ENCODE measurements at places on chromosomes 7 and 10.
A peak's percentile ranks its signal among the peaks of the same experiment; 100 is the strongest.

GRCh38 chr7:5634107-5634950, 147.1 kb downstream of the RNF216 start:
- H3K4me3 ChIP-seq: no peak overlapping the region
- no peak for DNase-seq
- H3K27ac ChIP-seq: no peak overlapping the region
- H3K4me1 ChIP-seq: peaks cover 38% of the 10 kb centered on the region
- H3K36me3 ChIP-seq: peaks cover 36% of the 10 kb centered on the region
- no peaks in the 10 kb centered on the region for H3K27me3 ChIP-seq

- no peak for DNase-seq
- peaks cover 34% of the 10 kb centered on the region for H3K36me3 ChIP-seq
- no peak overlapping the region for H3K27ac ChIP-seq
- no peak overlapping the region for H3K4me3 ChIP-seq
- H3K4me1 ChIP-seq: peaks cover 26% of the 10 kb centered on the region
Measured at GRCh38 chr10:70137135-70137534, 4.5 kb upstream of the AIFM2 start.

- H3K27ac ChIP-seq: no peak overlapping the region
- H3K4me3 ChIP-seq: no peak overlapping the region
- DNase-seq: no peak
- no peaks in the 10 kb centered on the region for H3K4me1 ChIP-seq
- H3K27me3 ChIP-seq: peaks cover 1% of the 10 kb centered on the region
Measured at GRCh38 chr10:35916791-35917190, 274.7 kb upstream of the FZD8 start.

- no peaks in the 10 kb centered on the region for H3K36me3 ChIP-seq
- H3K27ac ChIP-seq: no peak overlapping the region
- H3K4me1 ChIP-seq: no peaks in the 10 kb centered on the region
- no peak for DNase-seq
Measured at GRCh38 chr7:9890092-9890491, 1083.6 kb upstream of the PHF14 start.

- no peak for DNase-seq
- H3K36me3 ChIP-seq: no peaks in the 10 kb centered on the region
- H3K4me1 ChIP-seq: peaks cover 2% of the 10 kb centered on the region
- no peak overlapping the region for H3K27ac ChIP-seq
Measured at GRCh38 chr7:88243345-88243909, 23.6 kb upstream of the SRI start.

DNA sequence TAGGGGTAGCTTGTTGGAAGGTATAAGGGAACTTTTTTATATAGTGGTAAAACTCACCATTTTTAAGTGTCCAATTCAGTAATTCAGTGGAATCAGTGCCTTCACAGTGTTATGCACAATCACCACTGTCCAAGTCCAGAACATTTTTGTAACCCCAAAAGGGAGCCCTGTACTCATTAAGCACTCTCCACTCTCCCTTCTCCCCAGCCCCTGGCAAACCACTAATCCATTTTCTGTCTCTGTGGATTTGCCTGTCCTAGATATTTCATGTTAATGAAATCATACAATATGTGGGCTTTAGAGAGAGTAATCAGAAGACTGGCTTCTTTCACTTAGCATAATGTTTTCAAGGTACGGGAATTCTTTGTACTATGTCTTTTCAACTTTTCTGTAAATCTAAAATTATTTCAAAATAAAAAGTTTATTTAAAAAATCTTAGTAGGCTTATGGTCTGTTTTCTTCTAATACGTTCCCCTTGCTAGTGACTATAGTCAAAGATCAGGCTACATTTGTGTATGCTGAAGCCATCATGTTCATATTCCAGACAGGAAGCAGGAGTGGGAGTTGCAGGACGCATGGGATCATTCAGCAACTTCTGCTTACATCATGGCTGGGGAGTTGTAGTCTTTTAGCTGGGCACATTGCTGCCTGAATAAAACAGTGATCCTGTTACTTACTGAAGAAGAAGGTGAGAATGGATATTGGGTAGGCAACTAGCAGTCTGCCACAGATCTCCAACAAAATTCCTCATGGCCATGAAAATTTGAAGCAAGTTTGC, 35.4 kb upstream of the TAX1BP1 start:
- H3K4me1 ChIP-seq: no peaks in the 10 kb centered on the region
- DNase-seq: no peak
- no peak overlapping the region for H3K4me3 ChIP-seq
- peaks cover 12% of the 10 kb centered on the region for H3K27me3 ChIP-seq
- H3K36me3 ChIP-seq: no peaks in the 10 kb centered on the region

GRCh38 chr10:124109261-124109660, 15.9 kb upstream of the CHST15 start:
- no peak overlapping the region for H3K4me3 ChIP-seq
- no peak for DNase-seq
- H3K27ac ChIP-seq: no peak overlapping the region
- no peaks in the 10 kb centered on the region for H3K27me3 ChIP-seq
- peaks cover 3% of the 10 kb centered on the region for H3K36me3 ChIP-seq

- H3K4me3 ChIP-seq: no peak overlapping the region
- no peak for DNase-seq
- peaks cover 31% of the 10 kb centered on the region for H3K36me3 ChIP-seq
Measured at GRCh38 chr7:88202278-88202677, 17.6 kb downstream of the SRI start.

DNA sequence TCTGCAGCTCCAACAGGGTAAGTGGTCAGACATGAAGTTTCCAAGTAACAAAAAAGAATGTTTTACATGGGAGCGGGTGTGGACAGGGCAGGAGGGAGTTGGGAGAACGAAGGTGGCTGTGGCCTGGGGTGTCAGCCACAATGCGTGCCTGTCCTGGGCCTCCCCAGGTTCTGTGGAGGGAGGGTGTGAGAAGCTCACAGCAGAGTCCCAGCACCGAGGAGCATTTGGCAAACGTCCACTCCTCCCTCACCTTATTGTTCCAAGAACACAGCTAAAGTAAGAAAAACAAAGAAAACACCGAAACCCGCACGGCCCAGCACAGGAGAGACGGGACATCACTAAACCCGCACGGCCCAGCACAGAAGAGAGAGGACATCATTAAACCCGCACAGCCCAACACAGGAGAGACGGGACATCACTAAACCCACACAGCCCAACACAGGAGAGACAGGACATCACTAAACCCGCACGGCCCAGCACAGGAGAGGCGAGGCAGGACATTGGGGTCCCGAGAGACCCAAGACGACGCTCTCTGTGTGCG, 226.4 kb downstream of the MAD1L1 start:
- peaks cover 46% of the 10 kb centered on the region for H3K4me1 ChIP-seq
- H3K36me3 ChIP-seq: peaks cover 24% of the 10 kb centered on the region
- no peak overlapping the region for H3K4me3 ChIP-seq
- H3K27ac ChIP-seq: peak overlapping the region; percentile 22

GRCh38 chr7:151918510-151918843, 37.8 kb upstream of the GALNTL5 start:
- no peak overlapping the region for H3K27ac ChIP-seq
- H3K4me1 ChIP-seq: peaks cover 6% of the 10 kb centered on the region
- H3K27me3 ChIP-seq: peaks cover 26% of the 10 kb centered on the region
- DNase-seq: no peak

GRCh38 chr10:15719049-15719898, 448 bp downstream of the ITGA8 start:
- H3K4me1 ChIP-seq: peaks cover 6% of the 10 kb centered on the region
- peaks cover 51% of the 10 kb centered on the region for H3K27me3 ChIP-seq
- no peak for DNase-seq
- no peak overlapping the region for H3K27ac ChIP-seq

GRCh38 chr7:94972296-94972695, 64.9 kb downstream of the PPP1R9A start:
- H3K4me1 ChIP-seq: peaks cover 8% of the 10 kb centered on the region
- H3K27ac ChIP-seq: no peak overlapping the region
- no peak for DNase-seq
- no peak overlapping the region for H3K4me3 ChIP-seq

DNA sequence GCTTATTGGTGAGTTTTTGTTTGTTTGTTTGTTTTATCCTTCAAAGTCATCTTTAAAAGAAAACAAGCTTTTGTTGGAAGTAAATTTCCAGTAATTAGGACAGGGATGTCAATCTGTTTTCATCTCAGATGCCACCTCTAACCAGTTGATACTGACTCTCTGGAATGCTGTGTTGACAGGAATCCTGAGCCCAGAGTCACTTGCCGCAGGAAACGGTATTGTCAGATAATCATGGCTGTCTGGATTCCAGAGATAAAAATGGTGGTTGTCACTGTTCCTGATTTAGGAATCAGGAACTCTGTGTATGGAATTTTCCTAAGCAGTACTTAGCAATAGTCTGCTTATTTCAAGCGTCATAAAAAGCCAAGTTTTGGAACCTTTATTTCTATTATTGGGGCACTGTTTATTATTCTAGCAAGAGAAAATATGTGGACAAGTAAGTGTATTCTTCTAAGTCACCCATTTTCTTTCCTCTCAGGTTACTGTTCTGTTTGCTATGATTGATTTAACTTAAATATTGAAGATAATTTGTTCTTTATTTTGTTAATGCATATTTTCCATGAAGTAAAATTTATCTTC, 39.2 kb downstream of the CDC123 start:
- H3K4me3 ChIP-seq: no peak overlapping the region
- peaks cover 48% of the 10 kb centered on the region for H3K36me3 ChIP-seq
- no peak for DNase-seq
- H3K27me3 ChIP-seq: no peaks in the 10 kb centered on the region
- H3K4me1 ChIP-seq: peaks cover 1% of the 10 kb centered on the region

- no peak overlapping the region for H3K4me3 ChIP-seq
- H3K27me3 ChIP-seq: no peaks in the 10 kb centered on the region
- H3K27ac ChIP-seq: peak overlapping the region; percentile 79
- peaks cover 67% of the 10 kb centered on the region for H3K4me1 ChIP-seq
- no peak for DNase-seq
Measured at GRCh38 chr10:92695679-92696605, 6.2 kb downstream of the HHEX start.

- H3K4me1 ChIP-seq: no peaks in the 10 kb centered on the region
- DNase-seq: peak; percentile 6
- no peak overlapping the region for H3K27ac ChIP-seq
Measured at GRCh38 chr10:97081621-97082235, 104.0 kb downstream of the SLIT1 start.

GRCh38 chr7:36023033-36023560, 130.0 kb upstream of the EEPD1 start:
- no peaks in the 10 kb centered on the region for H3K4me1 ChIP-seq
- H3K4me3 ChIP-seq: no peak overlapping the region
- H3K27me3 ChIP-seq: peaks cover 9% of the 10 kb centered on the region
- H3K36me3 ChIP-seq: no peaks in the 10 kb centered on the region
- no peak for DNase-seq

DNA sequence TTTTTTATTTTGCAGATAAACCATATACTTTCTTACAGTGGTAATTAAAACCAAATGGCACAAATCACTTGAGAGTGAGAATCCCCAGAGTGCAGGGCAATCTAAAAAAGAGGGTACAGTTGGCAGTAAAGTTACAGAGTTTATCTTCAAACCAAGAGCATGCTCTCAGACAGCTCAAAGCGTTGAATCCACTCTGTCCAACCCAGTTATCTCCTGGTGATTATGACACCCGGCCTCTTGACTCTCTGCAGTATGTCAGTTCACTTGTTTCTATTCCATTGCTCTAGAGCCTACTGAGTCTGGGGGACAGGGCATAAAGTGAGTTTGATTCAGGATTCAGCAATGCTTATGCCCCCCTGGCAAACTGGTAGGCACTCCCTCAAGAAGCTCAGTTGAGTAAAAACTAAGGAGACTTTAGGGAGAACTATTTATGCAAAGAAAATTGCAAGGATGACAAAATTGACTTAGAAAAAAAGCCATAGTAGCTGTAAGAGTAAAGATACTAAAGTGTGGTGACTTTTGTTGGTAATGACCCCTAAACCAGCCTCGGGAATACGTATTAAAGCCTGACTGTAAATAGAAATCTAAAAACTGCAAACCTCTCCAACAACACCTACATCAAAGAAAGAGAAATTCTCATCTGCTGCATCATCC, 55.5 kb downstream of the COL1A2 start:
- peaks cover 5% of the 10 kb centered on the region for H3K27me3 ChIP-seq
- H3K4me3 ChIP-seq: no peak overlapping the region
- no peaks in the 10 kb centered on the region for H3K36me3 ChIP-seq
- no peaks in the 10 kb centered on the region for H3K4me1 ChIP-seq
- DNase-seq: no peak

GRCh38 chr10:80070057-80070456, 8.4 kb upstream of the TMEM254 start:
- no peak overlapping the region for H3K27ac ChIP-seq
- H3K27me3 ChIP-seq: peaks cover 7% of the 10 kb centered on the region
- no peak for DNase-seq
- no peak overlapping the region for H3K4me3 ChIP-seq
- H3K4me1 ChIP-seq: no peaks in the 10 kb centered on the region

DNA sequence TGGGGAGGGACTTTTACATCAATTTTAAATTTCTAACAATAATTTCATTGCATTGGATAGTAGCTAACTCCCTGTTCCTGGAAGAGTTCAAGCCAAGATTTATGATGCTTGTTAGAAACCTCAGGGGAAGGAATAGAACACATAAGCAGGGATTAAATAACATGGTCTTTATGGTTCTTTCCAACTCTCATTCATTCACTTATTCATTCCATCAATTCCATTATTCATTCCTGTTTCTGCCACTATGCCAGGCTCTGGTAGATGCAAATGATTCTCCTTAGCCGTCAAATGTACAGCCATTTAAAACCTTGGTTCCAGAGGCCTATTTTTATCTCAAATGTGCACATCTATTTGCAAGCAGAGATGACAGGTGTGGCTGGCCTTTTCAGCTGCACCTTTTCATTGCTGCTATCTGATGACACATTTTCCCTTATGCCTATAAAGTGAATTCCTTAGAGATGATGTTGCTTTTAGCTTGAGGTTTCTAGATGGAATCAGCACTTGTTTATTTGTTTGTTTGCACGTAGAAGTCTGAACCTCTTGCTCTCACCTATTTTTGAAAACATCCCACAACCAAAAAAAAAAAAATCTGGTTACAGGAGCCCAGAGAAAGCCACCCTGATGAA, 205.7 kb upstream of the IGFBP3 start:
- no peaks in the 10 kb centered on the region for H3K27me3 ChIP-seq
- no peaks in the 10 kb centered on the region for H3K4me1 ChIP-seq
- H3K4me3 ChIP-seq: no peak overlapping the region
- H3K27ac ChIP-seq: no peak overlapping the region
- H3K36me3 ChIP-seq: no peaks in the 10 kb centered on the region

DNA sequence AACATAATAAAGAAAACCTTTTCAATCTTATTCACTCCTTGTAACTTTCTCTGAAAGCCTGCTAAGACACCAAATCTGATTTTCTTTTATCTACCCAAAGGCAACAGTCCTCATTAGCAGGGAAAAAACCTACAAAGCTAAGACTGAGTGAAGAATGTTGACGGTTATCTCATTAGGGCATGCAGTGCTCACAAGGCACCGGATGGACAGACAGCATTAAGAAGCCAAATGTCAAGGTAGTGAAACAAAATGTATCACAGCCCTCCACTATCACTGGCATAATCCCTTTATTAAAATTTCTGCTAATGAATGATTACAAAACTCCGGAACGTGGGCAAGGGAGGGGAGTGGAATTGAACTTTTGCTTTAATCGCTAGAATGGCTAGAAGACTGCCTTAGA, 442.8 kb downstream of the NEBL start:
- DNase-seq: no peak
- no peaks in the 10 kb centered on the region for H3K27me3 ChIP-seq
- no peak overlapping the region for H3K4me3 ChIP-seq
- no peak overlapping the region for H3K27ac ChIP-seq
- no peaks in the 10 kb centered on the region for H3K4me1 ChIP-seq

GRCh38 chr10:91210435-91210834, 10.0 kb upstream of the PCGF5 start:
- H3K27ac ChIP-seq: peak overlapping the region; percentile 81
- H3K27me3 ChIP-seq: no peaks in the 10 kb centered on the region
- no peak overlapping the region for H3K4me3 ChIP-seq
- peak; percentile 23 for DNase-seq

- H3K4me1 ChIP-seq: peaks cover under 1% of the 10 kb centered on the region
- H3K4me3 ChIP-seq: no peak overlapping the region
Measured at GRCh38 chr10:29627201-29628132, 7.3 kb downstream of the SVIL start.
